ENCODE measurements at places on chromosomes 1 and 21.

DNA sequence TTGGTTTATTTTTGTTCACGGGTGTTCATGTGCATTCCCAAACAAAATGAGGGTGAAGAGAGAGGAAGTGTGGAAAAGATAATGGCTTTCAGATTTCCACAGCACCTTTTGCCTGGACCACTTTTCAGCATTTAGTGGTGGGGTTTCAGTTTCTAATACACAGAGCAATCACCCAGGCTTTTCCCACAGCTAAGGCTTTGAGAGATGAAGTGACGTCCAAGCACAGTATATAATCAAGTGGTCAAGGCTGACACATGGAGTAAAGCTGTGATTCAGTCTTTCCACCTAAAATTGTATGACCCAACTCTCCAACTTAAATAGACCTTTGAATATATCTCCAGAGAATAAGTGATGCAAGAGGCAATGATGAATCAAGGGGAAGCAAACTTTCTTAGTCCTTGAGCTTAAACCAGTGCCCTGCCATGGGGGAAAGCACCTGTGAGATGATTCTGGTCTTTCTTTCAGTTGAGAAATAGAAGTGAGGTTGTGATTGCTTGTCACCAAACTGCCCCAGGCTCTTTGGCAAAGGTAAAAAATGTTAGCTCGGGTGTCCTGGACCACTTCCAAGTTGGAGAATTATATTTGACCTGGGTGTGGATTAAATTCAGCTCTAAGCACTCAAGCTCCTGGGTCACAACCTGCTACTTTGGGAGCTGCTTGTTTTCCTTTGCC is 2.4 kb upstream of the PIK3R3 start:
- H3K27ac ChIP-seq = peak overlapping the region; percentile 21
- no peaks in the 10 kb centered on the region for H3K36me3 ChIP-seq
- no peaks in the 10 kb centered on the region for H3K27me3 ChIP-seq

GRCh38 chr1:109725510-109725909 is 13.5 kb downstream of the GSTM5 start:
- no peak for DNase-seq
- H3K27ac ChIP-seq = no peak overlapping the region
- no peaks in the 10 kb centered on the region for H3K27me3 ChIP-seq
- no peak overlapping the region for H3K4me3 ChIP-seq
- no peaks in the 10 kb centered on the region for H3K36me3 ChIP-seq

- no peaks in the 10 kb centered on the region for H3K27me3 ChIP-seq
- H3K36me3 ChIP-seq = no peaks in the 10 kb centered on the region
- no peak overlapping the region for H3K27ac ChIP-seq
- H3K4me3 ChIP-seq = no peak overlapping the region
These were observed 411.9 kb downstream of the ZP4 start for GRCh38 chr1:237478842-237479241.

- H3K27me3 ChIP-seq = no peaks in the 10 kb centered on the region
- H3K4me3 ChIP-seq = no peak overlapping the region
- H3K4me1 ChIP-seq = no peaks in the 10 kb centered on the region
- no peaks in the 10 kb centered on the region for H3K36me3 ChIP-seq
- no peak for DNase-seq
These were observed 59.3 kb downstream of the ACP6 start for GRCh38 chr1:147611021-147611426.

- no peak for DNase-seq
- no peak overlapping the region for H3K27ac ChIP-seq
- H3K4me1 ChIP-seq = no peaks in the 10 kb centered on the region
- H3K27me3 ChIP-seq = no peaks in the 10 kb centered on the region
- H3K36me3 ChIP-seq = peaks cover 40% of the 10 kb centered on the region
- H3K4me3 ChIP-seq = no peak overlapping the region
These were observed 27.5 kb downstream of the TFAP2E start for GRCh38 chr1:35600593-35600992.

DNA sequence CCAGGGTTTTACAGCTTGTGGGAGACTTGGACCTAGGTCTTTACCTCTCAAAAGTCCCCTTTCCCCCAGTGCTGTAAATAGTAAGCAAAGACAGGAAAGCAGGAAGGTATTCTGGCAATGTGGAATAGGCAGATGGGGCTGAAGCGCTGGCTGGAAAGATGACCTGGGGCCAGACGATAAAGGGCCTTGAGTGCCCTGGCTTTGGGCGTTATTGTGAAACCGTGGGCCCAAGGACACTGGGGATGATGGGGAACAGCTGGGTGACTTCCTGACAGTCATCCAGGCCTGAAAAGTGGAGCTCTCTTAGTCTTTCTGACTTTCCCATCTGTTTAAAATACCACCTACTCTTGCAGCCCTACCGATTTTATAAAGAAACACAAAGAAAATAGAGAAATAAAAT is 16.3 kb downstream of the URB2 start:
- H3K4me1 ChIP-seq = no peaks in the 10 kb centered on the region
- DNase-seq = no peak
- H3K27me3 ChIP-seq = no peaks in the 10 kb centered on the region
- H3K36me3 ChIP-seq = peaks cover 44% of the 10 kb centered on the region
- no peak overlapping the region for H3K27ac ChIP-seq
- no peak overlapping the region for H3K4me3 ChIP-seq

- no peak overlapping the region for H3K27ac ChIP-seq
- DNase-seq = no peak
- no peaks in the 10 kb centered on the region for H3K36me3 ChIP-seq
- no peaks in the 10 kb centered on the region for H3K4me1 ChIP-seq
These were observed 276.7 kb downstream of the ZP4 start for GRCh38 chr1:237613984-237614383.

- H3K4me3 ChIP-seq = no peak overlapping the region
- H3K36me3 ChIP-seq = no peaks in the 10 kb centered on the region
- H3K27me3 ChIP-seq = no peaks in the 10 kb centered on the region
- H3K27ac ChIP-seq = no peak overlapping the region
These were observed 8.0 kb upstream of the C1orf159 start for GRCh38 chr1:1123581-1124507.

DNA sequence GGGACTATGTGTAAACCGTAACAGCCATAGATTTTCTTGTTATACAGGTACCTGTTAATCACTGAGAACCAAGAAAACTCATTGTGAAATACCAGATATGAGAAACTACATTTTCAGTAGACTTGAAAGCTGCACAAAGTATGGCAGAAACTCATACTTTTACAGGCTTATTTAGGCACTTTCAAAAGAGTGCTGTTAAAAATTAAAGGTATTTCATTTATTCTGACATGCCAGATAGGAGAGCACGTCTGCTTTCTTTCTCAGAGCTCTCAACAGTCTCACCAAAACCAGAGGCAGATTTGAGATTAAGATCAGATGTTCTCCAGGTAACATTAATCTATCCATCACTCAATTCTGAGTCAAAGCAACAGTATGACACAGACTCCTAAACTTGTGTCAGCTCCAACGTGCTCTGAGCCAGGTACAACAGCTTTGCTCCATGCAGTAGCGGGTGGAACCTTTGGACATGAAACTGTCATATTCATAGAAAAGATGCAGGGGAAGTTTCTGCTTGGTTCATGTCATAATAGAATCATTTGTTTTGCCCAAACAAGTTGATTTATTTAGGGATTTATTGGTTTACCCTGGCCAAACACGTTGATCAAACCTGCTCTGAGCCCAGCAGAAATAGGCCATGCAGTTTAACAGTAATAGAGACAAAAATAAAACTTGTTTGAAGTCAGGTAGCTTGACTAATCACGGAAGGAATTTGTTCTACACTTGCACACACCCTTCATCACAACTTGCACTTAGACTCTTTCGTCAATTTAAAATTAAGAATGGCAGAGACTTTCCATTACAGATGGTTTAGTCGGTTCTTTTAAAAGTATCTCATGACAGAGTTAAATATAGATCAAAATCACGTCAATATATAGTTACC is 20.8 kb upstream of the TSNAX start:
- H3K27ac ChIP-seq = no peak overlapping the region
- no peaks in the 10 kb centered on the region for H3K4me1 ChIP-seq
- no peak overlapping the region for H3K4me3 ChIP-seq
- no peaks in the 10 kb centered on the region for H3K27me3 ChIP-seq
- no peak for DNase-seq

DNA sequence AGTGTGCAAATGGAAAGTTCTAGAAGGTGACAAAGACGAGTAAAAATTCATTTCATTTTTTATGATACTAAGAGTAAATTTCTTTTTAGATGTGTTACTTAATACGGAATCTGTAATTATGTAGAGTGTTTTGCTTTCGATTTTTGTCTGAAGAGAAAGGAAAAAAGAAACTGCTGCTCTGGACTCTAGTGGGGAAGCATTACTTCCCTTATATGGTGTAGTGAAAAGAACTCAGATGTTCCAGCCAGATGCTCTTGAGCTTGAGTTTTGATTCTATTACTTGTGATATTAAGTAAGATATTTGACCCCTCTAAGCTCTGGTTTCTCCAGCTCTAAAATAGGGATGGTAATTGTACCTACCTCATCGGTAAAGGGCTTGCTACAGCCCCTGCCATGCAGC is 12.2 kb upstream of the GPR161 start:
- H3K27ac ChIP-seq = no peak overlapping the region
- DNase-seq = no peak
- no peaks in the 10 kb centered on the region for H3K27me3 ChIP-seq
- no peaks in the 10 kb centered on the region for H3K4me1 ChIP-seq
- H3K4me3 ChIP-seq = no peak overlapping the region

GRCh38 chr21:45611296-45611695 is 32.2 kb upstream of the PCBP3 start:
- no peaks in the 10 kb centered on the region for H3K36me3 ChIP-seq
- H3K27me3 ChIP-seq = no peaks in the 10 kb centered on the region
- no peak for DNase-seq
- H3K4me1 ChIP-seq = peaks cover 4% of the 10 kb centered on the region
- no peak overlapping the region for H3K27ac ChIP-seq

DNA sequence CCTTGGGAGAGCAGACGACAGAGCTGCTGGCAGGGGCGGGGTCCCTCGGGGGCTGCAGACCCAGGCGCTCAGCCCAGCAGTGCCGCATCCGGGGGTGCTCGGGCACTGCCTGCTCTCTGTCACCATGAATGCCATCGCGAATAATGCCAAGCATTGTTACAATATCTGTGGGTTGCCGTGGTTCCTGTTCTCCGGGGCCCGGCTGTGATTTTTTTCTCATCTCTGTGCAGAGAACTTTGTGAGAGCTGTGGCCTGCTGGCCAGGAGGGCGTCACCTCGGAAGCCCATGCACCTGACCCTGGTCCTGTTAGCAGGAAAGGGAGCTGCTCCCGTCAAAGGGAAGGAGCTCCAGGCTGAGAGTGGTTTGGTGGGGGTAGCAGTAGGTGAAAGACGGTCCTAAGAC is 70.4 kb downstream of the PRDM16 start:
- H3K27me3 ChIP-seq = no peaks in the 10 kb centered on the region
- DNase-seq = no peak
- no peaks in the 10 kb centered on the region for H3K36me3 ChIP-seq
- H3K4me3 ChIP-seq = no peak overlapping the region
- no peaks in the 10 kb centered on the region for H3K4me1 ChIP-seq

DNA sequence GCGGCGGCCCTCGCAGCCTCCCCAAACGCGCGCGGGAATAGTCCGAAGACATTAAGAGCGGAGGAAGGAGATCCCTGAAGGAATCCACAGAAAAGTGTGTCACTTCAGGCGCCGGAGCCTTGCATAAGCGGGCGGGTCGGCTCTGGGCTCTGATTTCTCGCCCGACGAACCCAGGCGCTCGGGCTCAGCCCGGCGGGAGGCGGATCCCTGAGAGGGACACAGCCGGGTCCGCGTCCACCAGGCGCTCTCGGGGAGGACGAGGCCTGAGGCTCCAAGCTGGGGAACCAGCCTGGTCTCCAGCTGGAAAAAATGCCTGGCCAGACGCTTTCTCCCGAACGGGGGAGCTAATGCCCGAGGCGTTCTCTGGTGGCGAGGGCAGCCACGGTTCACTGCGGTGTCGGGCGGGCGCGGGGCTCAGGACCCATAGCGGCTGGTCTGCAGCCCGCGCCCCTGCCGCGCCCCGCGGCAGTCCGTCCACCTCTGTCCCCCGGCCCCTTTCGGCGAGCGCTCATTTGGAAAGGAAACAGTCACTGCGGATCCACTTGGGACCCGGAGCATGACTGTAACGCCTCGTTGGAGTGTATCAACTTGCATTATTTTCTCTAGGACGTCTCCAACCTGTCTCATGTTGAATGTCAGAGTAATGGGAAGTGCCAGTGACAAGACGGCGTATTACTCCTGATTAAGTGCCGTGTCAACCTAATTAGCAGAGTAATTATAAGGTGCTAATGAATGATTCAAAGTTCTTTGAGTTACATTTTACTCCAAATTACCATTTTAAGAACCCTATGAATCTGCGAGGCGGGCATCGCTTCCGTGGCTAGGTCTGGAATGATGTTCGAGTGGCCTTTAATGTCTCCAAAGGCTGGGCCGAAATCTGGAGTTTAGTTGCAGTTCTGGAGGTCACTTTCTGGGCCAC is 1.6 kb upstream of the BARHL2 start:
- no peak for DNase-seq
- no peaks in the 10 kb centered on the region for H3K4me1 ChIP-seq
- no peak overlapping the region for H3K27ac ChIP-seq
- H3K27me3 ChIP-seq = peaks cover 60% of the 10 kb centered on the region

- H3K4me3 ChIP-seq = no peak overlapping the region
- DNase-seq = no peak
- no peaks in the 10 kb centered on the region for H3K27me3 ChIP-seq
These were observed 85.5 kb upstream of the BARHL2 start for GRCh38 chr1:90802622-90803021.

GRCh38 chr1:23667411-23667810 is 24.2 kb upstream of the RPL11 start:
- no peak for DNase-seq
- no peaks in the 10 kb centered on the region for H3K36me3 ChIP-seq
- no peaks in the 10 kb centered on the region for H3K4me1 ChIP-seq
- no peak overlapping the region for H3K27ac ChIP-seq

DNA sequence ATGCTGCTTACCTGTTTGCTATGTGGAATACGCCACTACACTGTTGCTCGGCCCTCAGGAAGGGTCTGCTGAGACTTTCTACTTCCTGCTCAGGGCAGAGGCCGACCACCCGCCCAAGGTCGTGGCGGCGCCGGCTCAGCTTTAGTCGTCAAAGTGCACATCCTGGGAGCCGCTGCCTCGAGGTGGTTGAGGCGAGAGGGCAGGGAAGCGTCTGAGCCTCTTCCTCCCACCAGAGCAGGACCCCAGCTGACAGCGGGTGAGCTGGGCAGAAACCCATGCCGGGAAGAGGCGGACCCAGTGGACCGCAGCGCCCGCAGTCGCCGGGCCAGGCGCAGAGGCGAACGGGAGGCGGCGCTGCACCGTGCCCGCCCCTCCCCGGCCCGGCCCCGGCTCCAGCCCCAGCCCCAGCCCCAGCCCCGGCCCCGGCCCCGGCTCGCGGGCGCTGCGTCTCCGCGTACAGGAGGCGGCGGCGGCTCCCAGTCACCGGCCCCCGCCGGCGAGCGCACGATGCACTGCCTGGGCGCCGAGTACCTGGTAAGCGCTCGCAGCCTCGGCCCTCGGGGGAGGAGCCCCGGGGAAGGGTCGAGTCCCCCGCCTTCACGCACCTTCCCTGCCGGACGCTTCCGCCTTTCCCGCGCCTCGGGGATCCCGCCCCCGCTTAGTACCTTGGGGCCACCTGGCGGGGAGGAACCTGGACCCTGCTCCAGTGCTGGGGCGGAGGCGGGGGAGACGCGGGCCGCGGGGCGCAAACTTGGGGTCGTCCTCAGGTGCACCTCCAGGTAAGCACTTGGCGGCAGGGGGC is at the start of gene SLC44A3:
TSS of gene SLC44A3 (plus strand) at position 413 of the 802 bp plus-strand sequence. CDS start at position 508, 95 bp downstream.
- DNase-seq = peak; percentile 71
- H3K27ac ChIP-seq = peak within 1 kb of the TSS; percentile 96
- H3K36me3 ChIP-seq = no peaks in the 10 kb centered on the region
- H3K4me1 ChIP-seq = peaks cover 8% of the 10 kb centered on the region

GRCh38 chr1:224058303-224058702 is 55.6 kb upstream of the FBXO28 start:
- no peaks in the 10 kb centered on the region for H3K36me3 ChIP-seq
- no peak overlapping the region for H3K27ac ChIP-seq
- no peak overlapping the region for H3K4me3 ChIP-seq
- H3K27me3 ChIP-seq = no peaks in the 10 kb centered on the region
- H3K4me1 ChIP-seq = no peaks in the 10 kb centered on the region
- no peak for DNase-seq
